ENCODE measurements at places on chromosomes 13 and 19.

- DNase-seq, result no peak
These were observed 19.2 kb upstream of the ZNF331 start for GRCh38 chr19:53518716-53519115.

DNA sequence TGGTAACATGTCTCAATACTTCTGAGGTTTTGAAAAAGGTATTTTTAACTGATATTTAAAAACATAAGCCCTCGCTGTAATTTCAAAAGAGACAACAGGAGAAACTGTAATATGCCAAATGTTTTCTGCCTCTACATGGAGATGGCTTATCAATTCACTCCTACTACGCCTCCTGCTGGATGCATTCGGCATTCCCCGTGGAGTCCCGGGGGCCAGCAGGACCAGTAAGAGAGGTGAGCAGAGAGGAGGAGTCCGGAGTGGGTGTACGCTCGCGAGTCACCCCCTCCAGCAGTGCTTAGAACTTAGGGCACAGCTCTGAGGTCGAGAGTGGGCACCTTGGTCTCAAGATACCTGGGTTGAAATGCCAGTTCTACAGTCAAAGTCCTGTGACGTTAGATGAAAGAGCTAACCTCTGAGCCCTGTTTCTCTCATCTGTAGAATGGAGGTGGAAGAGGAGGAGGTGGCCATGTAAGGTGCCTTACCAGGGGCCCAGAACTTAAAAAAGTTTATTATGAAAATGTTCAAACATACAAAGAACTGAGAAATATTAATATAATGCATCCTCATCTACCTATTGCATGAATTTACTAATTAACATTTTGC, 110.2 kb downstream of the STK24 start:
- DNase-seq, result peak; percentile 78

GRCh38 chr13:54733639-54734038, 1705.0 kb downstream of the OLFM4 start:
- no peak for DNase-seq

DNA sequence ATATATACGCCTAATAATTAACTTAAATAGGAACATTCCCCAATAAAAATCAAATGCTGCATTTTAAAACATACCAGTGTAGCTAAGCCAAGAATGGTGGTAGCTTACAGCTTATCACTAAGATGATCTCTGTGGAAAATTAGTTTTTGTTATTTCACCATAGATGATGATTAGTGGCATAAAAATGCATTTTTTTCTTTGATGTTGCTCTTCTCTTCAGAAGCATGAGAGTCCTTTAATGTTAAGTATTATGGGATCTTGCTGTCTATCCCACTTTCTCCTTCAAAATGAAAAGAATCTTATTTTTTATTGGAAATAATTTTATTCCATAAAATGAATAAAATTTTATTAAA, 731.0 kb downstream of the SLITRK1 start:
- DNase-seq, result no peak

DNA sequence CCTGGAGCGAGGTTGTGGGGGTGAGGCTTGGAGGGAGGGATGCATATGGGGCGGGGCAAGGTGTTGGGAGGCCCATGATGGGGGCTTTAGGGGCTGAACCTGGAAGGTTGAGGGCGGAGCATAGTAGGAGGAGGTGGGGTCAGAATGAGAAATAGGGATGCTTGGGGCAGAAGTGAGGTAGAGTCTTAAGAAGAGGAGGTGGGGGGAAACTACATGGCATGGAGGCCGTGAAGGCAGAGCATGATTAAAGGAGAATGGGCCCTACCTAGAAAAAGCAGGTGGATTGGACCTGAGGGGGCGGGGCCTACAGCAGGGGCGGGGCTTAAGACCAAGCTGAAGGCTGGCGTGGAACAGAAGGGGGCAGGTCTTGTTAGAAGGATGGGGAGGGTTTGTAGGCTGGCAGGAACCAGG, 799 bp downstream of the NR1H2 start:
- peak; percentile 79 for DNase-seq

DNA sequence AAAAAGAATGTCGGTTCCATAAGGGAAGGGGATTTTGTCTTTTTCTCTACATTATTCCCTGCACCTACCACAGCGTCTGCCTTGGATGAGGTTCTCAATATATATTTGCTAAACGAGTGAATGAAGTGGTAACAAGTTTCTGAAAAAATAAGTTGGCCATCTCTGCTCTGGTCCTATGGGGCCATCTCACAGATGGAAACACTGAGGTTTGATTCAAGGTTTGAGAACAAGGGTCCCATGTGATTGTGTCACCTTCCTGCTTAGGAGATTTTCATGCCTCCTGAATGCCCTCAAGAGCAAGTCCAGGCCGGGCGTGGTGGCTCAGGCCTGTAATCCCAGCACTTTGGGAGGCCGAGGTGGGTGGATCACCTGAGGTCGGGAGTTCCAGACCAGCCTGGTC, 3.2 kb downstream of the MYPOP start:
- DNase-seq, result no peak

DNA sequence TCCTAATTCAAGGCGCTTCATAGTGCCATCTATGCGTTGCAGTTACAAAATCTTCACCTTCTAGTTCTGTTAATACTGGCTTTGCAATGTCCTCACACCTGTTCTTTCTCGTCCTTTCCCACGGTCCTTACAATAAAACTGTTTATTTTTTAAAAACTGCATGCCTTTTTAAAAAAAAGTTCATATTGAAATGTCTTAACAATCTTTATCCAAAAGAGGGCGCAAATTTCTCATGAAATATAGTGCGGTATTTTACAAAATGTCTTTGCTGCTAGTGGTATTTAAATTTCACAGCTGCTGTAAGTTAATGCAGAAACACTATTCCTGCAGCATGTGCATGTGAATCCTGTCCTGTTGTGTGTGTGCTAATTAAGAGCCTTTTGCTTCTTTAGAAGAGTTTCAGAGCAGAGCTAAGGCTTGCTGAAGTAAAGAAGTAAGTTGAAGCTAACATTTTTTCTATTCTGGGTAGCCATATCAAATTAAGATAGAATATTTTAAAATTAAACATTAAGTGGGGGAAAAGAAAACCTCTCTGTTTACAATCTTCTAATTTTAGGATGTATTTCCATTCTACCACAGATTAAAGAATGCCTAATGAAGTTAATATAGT, 15.8 kb upstream of the CLDN10 start:
- no peak for DNase-seq

GRCh38 chr19:7669641-7670040, 792 bp downstream of the RETN start:
- DNase-seq, result no peak

DNA sequence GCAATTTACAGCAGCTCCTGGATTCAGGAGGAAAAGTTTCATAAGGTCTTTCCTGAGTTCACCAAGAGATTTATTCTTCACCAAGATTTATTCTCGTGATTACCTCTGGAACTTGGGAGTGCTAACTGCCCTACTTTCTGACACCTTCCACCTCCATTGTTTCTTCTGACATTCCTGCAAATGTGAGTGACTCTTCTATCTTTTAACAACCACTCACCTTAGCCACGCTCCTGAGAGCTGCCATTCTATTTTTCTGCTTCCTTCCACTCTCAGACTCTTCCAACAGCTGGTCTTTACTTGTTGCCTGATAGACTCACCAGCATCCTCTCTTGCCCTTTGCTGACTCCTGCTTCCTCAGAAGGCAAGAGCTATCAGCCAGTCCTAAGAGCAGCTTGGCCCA, 11.5 kb upstream of the CBY2 start:
- DNase-seq, result no peak

- DNase-seq, result peak; percentile 31
These were observed 67.0 kb upstream of the SIAH3 start for GRCh38 chr13:45918597-45918996.

DNA sequence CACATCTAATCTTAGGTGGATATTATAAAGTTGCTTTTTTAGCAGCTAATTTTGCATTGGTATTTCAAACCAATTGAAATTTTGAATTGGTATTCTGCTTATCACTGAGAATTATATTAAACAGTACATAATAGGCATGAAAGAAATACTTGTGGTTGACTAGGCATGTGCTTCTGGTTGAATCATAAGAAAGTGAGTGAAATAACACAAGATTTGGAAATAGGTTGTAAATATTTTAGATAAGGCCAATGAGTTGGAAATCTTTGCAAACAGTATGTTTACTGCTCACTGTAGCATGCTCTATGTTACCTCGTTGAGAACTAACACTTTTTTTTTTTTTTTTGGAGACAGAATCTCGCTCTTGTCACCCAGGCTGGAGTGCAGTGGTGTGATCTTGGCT, 66.8 kb upstream of the RFC3 start:
- no peak for DNase-seq

DNA sequence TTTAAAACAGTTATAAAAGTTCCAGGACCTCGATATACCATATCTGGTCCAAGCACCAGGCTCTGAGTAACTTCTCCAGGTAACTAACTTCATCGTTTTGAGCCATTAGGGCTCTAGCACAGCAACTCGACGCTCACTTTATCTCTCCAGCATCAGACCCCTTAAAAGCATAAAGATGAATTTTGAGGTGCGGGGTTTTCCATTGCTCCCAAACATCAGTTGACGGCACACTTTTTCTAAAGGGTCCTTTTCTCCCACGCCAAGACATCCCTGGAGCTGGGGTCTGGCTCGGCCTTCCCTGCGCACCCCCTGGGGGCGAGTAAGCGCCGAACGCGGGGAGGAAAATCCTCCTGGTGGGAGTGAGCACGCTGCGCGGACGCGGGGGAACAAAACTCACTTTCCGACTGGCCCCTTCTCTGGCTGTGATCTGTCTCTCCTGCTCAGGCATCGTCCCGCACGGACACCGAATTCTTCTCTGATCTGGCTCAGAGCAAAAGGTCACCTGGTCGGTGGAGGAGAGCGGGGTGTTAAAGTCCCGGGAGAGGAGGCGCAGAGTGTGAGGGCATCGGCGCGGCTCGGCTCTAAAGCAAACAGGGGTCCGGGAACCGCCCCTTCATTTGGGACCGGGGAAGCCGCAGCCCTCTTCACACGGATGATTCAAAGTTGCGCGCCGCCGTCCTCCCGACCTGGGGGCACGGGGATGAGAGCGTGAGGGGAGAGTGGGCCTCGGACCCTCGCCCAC, at the start of gene ATP7B:
TSS of gene ATP7B (minus strand) at position 561 of the 742 bp plus-strand sequence. CDS start at position 448, 113 bp downstream.
- peak; percentile 29 for DNase-seq

DNA sequence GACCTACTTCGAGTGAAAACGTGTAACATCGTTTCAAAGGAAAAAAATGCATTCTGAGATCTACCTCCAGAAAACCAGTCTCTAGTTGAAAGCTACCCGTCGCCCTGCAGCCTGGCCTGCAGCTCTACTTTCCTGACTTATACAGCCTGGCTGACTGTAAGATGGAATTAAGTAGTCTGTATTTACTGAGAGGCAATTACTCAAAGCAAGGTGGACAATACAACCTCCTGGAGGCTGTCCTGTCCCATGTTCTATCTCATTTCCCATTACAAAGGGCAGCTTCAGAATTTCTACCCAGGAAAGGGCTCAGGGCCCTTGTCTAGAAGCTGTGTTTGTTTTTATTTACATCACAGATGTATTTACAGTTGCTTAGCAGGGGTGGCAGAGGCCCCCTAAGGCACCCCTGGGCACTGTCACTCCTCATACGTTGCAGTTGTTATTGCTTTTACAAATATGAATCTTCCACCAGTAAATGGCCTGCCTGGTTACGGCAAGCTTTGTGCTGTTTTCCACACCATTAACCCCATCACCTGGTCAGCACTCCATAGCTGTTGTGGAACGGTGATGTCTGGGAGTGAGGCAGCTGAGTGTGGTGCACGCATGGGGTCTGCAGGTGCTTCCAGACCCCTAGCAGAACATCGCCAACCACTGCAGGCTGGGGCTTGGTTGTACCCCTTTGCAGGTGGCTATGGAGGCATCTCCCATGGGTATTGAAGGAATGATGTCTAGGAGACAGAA, 46.3 kb upstream of the MTIF3 start:
- no peak for DNase-seq

DNA sequence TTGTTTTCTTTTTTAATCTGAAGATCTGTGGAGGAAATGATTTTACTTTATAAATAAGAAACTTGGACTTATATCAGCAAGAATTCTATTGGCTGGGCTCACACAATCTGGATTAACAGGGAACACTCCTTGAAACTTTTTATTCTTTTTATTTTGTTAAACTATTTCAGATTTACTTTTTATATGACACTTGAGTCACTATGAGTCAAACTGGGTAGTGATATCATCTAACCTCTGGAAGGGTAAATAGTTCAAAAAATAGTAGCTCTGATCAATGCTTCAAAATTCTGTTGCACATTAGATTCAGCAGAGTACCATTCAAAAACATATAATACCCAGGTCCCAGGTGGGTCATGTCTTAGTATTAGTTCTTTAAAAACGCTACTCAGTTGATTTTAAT, 55.1 kb upstream of the NBEA start:
- no peak for DNase-seq

DNA sequence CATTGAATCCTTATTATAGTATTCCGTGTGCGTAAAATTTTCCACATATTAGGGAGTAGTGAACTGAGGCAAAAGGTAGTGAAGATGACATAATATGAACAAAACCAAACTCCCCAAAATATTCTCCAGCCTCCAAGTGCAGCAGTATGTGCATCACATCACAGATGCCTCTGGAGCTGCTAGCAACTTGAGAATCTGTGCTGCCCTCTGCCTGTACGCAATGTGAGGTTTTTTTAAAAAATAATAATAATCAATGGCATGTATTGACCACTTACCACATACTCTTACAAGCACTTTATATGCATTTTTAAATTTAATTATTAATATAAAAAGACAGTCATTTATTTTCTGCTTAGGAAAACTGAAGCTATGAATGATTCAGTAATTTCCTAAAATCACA, 583.0 kb upstream of the SPRY2 start:
- DNase-seq, result no peak

DNA sequence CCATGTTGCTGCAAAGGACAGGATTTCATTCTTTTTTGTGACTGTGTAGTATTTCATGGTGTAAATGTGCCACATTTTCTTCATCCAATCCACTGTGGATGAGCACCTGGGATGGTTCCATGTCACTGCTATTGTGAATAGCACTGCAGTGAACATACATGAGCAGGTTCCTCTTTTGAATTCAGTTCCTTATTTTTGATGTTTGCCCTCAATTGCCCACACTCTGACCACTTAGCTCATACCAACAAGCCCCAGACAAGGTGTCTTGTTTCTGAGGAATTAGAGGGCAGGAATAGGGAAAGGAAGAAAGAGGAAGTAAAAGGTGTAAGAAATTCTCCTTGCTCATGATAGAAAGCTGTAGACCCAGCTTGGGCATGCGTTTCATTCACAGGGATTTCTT, 244.2 kb upstream of the ZNF507 start:
- no peak for DNase-seq

GRCh38 chr13:28357247-28357825, 137.6 kb downstream of the FLT1 start:
- no peak for DNase-seq
